ENCODE measurements at places on chromosomes 11 and 22.

GRCh38 chr11:26702406-26702805 is 19.5 kb downstream of the SLC5A12 start:
- no peak for DNase-seq
- H3K27ac ChIP-seq, result no peak overlapping the region
- H3K4me3 ChIP-seq, result no peak overlapping the region
- no peaks in the 10 kb centered on the region for H3K27me3 ChIP-seq

DNA sequence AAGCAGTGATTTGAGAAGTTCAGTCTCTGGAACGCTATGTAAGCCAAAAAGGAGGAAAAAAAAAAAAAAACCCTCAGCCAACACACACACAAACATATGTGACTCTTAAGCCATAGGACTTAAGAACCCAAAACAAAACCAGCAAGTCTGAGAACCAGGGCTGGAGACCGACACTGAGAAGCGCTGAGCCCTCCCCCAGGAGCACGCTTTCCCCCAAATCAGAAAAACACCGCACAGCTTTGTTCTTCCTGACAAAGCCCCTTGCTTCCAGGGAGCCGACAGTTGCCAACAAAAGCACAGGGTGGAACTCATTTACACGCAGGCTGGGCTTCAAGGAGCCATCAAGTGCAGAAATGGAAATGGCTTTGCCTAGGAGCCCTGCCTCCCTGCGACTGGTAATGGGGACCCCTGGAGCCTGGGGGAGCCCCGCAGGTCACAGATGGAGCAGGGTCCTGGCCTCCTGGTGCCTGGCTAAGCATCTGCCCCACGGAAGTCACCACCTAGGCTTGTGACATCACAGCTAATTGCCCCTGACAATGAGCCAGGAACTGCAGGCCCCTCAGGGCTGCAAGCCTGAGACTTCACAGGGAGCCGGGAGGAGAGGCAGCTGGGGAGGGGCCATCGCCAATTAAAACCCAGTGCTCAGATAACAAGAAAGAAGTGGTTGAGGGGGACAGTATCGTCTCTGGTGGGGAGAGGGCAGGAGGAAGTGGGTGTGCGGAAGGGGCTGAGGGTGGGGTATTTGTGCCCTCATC is 66.9 kb downstream of the NFAM1 start:
- H3K4me3 ChIP-seq, result no peak overlapping the region
- H3K27ac ChIP-seq, result no peak overlapping the region
- no peak for DNase-seq
- no peaks in the 10 kb centered on the region for H3K36me3 ChIP-seq

DNA sequence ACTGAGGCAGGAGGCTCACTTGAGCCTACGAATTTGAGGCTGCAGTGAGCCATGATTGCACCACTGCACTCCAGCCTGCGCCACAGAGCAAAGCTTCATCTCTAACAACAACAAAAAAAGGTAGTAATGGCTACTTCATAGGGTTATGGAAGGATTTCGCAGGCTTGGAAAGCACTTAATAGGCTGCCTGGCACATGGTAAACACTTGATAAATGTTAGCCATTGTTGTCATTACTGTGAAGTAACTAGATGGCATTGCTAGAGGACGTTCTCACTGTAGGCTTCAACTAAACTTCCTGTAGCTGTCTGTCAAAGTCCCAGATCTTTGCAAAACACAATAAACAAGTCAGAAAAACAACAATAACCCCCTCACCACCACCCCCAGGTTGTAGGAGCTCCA is 357.2 kb upstream of the NARS2 start:
- H3K27me3 ChIP-seq, result no peaks in the 10 kb centered on the region
- no peak overlapping the region for H3K27ac ChIP-seq
- no peaks in the 10 kb centered on the region for H3K36me3 ChIP-seq
- DNase-seq, result no peak
- H3K4me1 ChIP-seq, result no peaks in the 10 kb centered on the region

GRCh38 chr11:45658292-45658991 is 7.0 kb downstream of the CHST1 start:
- H3K36me3 ChIP-seq, result no peaks in the 10 kb centered on the region
- H3K27ac ChIP-seq, result no peak overlapping the region
- H3K27me3 ChIP-seq, result peaks cover 64% of the 10 kb centered on the region
- no peak overlapping the region for H3K4me3 ChIP-seq

GRCh38 chr11:94107363-94107762 is 21.3 kb upstream of the PANX1 start:
- H3K4me3 ChIP-seq, result no peak overlapping the region
- H3K27me3 ChIP-seq, result no peaks in the 10 kb centered on the region
- H3K36me3 ChIP-seq, result no peaks in the 10 kb centered on the region

GRCh38 chr22:27998511-27999410 is 79.7 kb upstream of the PITPNB start:
- no peak overlapping the region for H3K4me3 ChIP-seq
- no peak for DNase-seq
- H3K27me3 ChIP-seq, result no peaks in the 10 kb centered on the region

DNA sequence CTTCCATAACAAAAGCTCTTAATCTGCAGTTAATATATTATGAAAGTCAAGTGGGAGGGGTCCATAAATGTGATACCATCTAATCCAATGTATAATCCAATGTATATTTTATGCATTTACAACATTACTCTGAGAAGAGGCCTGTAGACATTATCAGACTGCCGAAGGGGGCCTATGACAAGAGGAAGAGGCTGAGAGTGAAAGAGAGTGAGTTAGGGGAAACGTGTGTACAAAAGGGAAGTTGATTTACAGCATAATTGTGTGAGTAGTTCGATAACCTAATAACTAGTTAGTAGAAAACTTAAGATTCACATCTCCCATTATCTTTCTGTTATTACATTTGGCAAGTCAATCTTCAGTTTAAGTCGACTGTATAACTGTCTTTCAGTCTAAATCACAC is 86.6 kb downstream of the DDX10 start:
- H3K4me1 ChIP-seq, result no peaks in the 10 kb centered on the region
- no peak overlapping the region for H3K27ac ChIP-seq
- H3K27me3 ChIP-seq, result no peaks in the 10 kb centered on the region
- no peak for DNase-seq
- no peak overlapping the region for H3K4me3 ChIP-seq

DNA sequence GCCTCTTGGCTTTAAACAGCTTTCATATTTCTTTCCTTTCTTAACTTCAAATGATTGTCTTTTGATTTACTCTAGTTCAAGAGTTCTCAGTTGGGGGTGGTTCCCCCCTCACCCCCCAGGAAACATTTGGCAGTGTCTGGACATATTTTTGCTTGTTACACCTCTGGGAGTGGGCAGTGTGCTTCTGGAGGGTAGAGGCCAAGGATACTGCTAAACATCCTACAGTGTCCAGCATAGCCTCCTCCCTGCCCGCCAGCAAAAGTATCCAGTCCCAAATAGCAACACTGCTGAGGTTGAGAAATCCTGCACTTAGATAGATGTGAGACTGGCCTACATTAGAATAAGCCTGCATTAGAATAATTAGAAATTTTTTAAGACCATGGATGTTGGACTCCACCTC is 3.2 kb downstream of the PPP6R3 start:
- no peak for DNase-seq
- H3K4me1 ChIP-seq, result peaks cover 40% of the 10 kb centered on the region
- H3K36me3 ChIP-seq, result peaks cover 62% of the 10 kb centered on the region
- no peak overlapping the region for H3K27ac ChIP-seq

DNA sequence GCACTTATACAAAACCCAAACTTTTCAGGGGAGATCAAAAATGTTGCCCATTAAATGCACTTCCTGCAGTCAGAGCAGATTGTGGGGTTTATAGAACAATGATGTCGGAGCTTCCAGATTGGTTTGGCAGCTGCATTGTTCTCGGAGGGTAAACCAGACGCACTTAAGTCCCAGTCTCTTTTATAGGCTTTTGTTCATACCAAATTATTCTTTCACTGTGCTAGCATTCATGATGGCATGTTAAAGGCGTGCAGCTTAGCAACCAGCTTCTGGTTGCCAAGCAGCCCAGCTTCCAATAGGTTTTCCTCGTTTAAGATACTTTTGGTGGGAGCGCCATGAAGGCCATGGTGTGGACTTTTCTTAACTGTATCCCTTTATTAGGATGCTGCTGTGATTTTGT is 40.9 kb downstream of the ZC3H12C start:
- no peak overlapping the region for H3K4me3 ChIP-seq
- H3K27ac ChIP-seq, result no peak overlapping the region
